ENCODE measurements at places on chromosomes 16 and 17.

DNA sequence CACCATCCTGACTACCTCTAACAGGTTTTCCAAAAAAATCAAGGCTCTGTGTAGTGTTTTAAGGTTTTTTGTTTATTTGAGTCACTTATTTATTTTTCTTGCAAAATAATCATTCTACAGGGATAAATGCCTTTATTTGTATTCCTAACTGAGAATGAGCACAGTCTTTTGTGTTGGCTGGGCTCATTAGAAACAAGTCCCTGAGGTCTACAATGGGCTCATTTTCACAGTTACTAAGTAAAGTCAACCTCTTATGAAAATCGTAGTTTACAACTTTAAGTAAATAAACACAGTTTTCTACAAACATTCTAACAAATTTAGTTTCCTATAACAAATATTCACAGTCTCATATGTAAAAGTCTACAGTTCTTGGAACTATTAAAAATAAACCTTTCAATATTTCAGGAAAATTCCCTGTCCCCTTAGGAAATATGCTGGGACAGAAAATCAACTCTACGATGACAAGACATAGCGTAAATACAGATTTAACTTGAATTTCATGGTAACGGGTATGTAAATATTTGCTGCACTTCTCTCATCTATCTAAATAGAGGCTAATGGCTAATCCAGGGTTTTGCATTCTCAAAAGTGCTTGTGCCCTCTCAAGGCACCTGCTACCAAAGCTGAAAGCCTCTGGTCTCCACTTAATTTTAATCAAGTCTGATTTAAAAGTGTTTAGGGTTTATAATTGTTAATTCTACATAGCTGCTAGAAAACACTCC lies 31.5 kb upstream of the CDH5 start:
- DNase-seq = no peak

GRCh38 chr16:1309888-1310831 lies 724 bp downstream of the UBE2I start:
- DNase-seq = peak; percentile 56

DNA sequence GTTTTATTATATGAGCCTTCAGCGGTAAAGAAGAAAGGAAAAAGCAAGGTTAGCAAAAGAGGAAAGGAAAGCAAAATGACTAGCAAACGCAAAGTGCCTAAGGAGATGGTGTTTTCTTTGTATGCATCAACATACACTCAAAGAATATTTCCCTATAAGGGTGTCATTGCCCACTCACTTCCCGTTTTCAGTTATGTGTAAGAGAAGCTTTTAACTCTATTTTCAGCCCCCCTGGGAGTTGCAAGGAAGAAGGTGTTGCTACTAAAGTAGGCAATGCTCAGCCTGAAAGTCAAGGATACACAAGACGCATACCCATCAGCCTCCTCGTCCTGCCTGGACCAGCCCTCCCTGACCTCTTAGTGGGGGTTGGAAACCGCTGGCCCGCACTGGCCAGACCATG lies 267.7 kb upstream of the ZFHX3 start:
- no peak for DNase-seq

- no peak for DNase-seq
Measured at GRCh38 chr17:82365606-82366295, 5.8 kb upstream of the UTS2R start.

GRCh38 chr17:34616148-34616547 lies 36.8 kb downstream of the TMEM132E start:
- no peak for DNase-seq

- no peak for DNase-seq
Measured at GRCh38 chr17:2347805-2348685, 10.7 kb downstream of the SGSM2 start.
